Cortex of kidney (tissue), 1 donor: ENCODE measurements at places on chromosomes 2 and 18.
A peak's percentile ranks its signal among the peaks of the same experiment; 100 is the strongest.

GRCh38 chr2:37894047-37894446 is 31.0 kb upstream of the RMDN2 start:
- DNase-seq: no peak

- no peak for DNase-seq
These were observed 13.3 kb upstream of the RAB17 start for GRCh38 chr2:237603718-237604362.

- DNase-seq: no peak
These were observed 48.5 kb downstream of the SERPINB7 start for GRCh38 chr18:63823516-63824219.

- DNase-seq: no peak
These were observed 406.9 kb downstream of the LNPK start for GRCh38 chr2:175595139-175595538.

- DNase-seq: no peak
These were observed 140.1 kb downstream of the MAIP1 start for GRCh38 chr2:200095436-200095835.

- no peak for DNase-seq
These were observed 156.4 kb downstream of the COPS8 start for GRCh38 chr2:237242091-237242536.

- DNase-seq: no peak
These were observed 1.5 kb downstream of the EFR3B start for GRCh38 chr2:25043241-25043867.

DNA sequence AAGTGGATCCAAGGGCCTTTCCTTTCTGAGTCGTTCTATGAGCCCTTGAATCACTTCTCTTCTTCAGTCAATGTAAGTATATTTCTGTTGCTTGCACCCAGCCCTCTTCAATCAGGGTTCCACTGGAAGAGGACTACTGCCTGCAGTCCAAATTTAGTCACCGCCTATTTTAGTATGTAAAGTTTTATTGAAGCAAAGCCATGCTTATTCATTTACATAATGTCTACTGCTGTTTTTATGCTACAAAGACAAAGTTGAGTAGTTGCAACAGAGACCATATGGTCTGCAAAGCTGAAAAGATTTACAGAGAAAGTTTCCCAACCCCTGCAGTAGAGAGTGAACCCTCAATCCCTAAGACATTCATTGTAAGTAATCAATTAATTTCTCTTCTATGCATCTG is 332.5 kb upstream of the TNP1 start:
- DNase-seq: no peak

DNA sequence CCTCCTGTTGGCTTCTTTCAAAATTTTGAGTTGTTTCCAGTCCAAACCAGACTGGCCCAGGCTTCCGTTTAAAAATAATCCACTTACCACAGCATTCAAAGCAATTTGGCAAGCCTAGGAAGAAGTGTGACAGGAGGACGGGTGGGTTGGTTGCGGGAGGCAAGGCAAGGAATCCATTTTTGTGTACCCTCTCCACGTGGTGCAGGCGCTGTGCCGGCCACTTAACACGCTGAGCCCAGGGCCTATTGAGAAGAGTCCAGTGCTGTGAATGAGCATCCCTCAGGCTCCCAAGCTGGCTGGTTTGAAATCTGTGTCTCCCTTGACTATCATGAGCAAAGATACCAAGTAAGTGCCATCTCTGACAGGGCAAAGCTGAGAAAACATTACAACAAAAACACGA is 160.9 kb downstream of the NCKAP5 start:
- DNase-seq: no peak

DNA sequence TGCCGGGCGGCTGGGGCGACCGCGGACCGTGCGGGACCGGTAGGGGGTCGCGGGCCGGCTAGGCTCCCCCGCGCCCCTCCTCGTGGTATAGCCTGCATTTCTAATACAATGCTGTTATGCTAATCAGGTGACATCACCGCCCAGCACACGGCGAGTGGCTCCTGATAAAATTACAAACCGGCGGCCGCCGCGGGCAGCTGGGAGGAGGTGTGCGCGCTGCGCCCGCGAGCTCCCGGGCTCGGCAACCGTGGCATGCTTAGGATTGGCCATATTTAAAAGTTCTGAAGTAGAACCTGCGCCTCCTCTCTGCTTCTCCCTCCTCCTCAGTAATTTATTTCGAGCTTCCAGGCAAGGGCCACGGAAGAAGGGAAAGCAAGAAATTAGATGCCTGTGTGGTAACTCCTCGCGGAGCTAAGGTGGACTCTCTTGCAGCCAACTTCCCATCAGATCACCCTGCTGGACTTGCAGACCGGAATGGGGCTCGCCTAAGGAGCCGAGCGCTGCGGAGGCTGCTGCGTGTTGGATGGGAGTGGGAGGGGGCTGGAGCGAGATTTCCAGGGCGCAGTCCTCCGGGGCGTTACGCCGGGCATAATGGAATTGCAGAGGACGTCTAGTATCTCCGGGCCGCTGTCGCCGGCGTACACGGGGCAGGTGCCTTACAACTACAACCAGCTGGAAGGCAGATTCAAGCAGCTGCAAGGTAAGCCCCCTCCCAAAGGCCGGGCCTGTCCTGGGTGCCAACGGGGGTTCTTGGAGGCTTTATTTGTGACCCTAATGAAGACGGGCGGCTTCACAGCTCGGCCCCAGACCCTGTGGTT is 102.3 kb downstream of the SPTBN1 start:
- DNase-seq: no peak

- DNase-seq: no peak
These were observed 102.4 kb downstream of the ASB1 start for GRCh38 chr2:238528953-238529781.

GRCh38 chr2:65436169-65436823 is 3.9 kb upstream of the SPRED2 start:
- DNase-seq: peak; percentile 41

GRCh38 chr2:166653185-166653813 is 159.2 kb upstream of the SCN7A start:
- no peak for DNase-seq

DNA sequence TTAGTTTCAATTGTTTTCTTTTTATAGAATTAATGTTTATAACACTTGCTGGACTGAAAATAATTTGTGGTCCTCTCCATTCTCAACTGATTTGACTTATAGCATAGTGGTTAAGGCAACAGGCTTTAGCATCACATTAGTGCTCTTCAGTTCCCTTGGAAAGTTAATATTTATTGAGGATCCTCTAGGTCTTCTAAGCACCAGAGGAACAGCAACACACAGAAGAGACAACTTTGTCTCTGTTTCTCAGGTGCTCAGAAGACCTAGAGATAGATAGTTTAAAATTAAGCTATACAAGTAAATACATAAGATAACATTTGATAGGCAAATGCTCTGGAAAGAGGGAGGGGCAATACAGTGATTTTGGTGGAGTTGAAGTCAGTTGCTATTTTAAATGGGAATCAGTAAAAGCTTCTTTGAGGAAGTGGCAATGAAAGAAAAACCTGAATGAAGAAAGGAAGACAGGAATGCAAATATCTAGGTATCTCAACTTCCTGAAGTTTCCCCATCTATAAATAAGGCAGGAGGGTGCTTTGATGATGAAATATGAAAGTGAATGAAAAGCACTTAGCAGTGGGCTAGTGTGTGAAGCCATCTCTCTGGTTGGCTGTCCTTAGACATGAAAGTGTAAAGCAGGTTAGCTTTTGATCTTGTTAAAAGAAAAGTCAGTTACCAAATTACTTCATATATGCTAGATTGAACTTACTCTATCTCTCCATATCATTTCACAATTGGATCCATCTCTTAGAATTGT is 7.9 kb downstream of the NEUROD1 start:
- DNase-seq: no peak

GRCh38 chr2:209495855-209496585 is 72.2 kb downstream of the MAP2 start:
- DNase-seq: no peak

DNA sequence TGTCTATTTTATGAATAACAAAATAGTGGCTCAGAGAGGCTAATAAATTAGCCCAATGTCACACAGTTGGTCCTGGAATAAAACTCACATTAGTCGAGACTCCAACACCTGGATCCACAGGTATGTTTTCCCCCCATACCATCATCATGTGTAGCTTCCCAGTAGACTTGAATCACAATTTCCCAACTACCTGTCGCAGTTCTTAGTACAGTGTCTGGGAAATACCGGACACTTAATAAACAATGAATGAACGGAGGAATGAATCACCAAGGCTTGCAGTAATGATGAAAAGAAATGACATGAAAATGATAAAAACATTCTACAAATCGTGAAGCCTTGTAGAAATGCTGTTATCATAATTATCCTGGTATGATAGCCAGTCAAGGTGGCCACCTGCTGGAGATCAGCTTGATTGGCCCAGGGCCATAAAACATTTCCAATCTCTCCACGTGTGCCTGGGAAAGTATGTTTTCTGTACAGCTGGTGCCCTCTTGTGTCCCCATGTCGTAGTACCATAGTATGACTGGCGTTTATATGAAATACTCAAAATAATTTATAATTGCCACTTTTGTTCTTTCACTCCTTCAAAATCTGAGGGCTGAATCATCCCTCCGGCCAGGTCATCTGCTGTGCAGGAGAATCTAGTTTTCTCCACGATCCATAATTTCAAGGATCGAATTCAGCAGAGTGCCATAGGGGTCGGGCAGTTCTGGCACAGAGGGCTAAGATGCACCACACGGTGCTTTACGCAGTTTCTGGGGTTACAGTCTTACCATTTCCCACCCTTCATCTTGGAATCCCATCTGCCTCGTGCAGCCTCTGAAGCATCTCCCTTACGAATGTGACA is 95.4 kb downstream of the LAMA1 start:
- DNase-seq: no peak

GRCh38 chr2:73197579-73197978 is 4.8 kb upstream of the NOTO start:
- no peak for DNase-seq

DNA sequence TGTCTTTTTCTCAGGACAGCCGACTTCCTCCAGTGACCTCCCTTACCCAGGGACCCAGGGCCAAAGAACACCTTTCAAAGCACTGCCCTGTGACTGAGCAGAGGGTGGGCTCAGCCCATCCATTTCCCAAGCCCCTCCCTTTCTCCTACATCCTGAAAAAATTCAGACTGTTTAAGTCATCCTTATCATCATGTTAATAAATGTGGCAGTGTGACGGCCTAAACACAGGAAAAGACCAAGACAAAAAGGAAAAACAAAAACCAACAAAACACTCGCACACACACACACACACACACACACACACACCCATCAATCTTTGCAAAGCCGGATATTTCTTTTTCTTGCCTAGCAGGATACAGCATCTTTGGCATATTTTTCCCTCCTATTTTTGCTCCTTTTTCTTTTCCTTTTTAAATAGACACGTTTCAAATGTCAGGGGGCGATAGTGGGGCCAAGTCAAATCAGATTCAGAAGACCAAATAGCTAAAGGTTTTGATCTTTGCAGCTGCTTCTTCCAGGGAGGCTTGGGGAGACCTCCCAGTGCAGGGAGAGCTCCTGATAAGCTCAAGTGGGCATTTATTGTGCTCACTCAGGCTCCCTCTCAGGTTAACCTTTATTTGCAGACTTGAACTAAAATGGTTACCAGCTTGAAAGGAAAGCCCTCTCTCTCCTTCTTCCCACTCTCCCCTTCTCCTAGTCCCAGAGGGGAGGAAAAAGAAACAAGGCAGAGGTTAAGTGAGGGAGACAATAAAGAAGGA is 39.5 kb upstream of the NRP2 start:
- peak; percentile 10 for DNase-seq

- DNase-seq: no peak
These were observed at the start of gene GPR155 for GRCh38 chr2:174486563-174487107. Gene GPR155 (minus strand): TSS chr2:174487029. CDS start chr2:174481956, 5,073 bp downstream.

DNA sequence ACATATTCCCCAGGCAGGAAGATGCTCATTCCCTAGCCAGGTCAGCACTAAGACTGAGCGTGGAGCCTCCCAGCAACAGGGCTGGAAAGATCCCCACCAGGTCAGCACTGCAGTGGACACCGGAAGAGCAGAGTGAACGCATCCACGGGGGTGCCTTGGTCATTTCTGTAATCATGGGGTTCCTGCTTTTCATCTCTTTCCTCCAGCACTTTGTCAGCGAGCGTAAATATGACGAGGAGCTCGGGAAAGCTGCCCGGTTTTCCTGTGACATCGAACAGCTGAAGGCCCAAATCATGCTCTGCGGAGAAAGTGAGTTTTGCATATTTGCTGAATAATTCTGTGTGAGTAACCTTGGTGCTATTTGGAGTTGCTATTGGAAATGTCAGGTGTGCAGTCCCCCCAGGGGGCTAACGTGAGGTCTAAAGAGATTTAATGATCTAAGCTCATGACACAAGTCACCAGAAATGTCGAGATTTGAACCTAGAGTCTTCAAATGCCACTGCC is 40.1 kb downstream of the KCTD18 start:
- DNase-seq: no peak

- no peak for DNase-seq
These were observed 83.0 kb upstream of the CTDP1 start for GRCh38 chr18:79596446-79597175.

GRCh38 chr2:4635289-4635688 is 931.9 kb downstream of the DCDC2C start:
- no peak for DNase-seq

GRCh38 chr2:27182346-27182745 is 29.5 kb upstream of the ATRAID start:
- DNase-seq: no peak

DNA sequence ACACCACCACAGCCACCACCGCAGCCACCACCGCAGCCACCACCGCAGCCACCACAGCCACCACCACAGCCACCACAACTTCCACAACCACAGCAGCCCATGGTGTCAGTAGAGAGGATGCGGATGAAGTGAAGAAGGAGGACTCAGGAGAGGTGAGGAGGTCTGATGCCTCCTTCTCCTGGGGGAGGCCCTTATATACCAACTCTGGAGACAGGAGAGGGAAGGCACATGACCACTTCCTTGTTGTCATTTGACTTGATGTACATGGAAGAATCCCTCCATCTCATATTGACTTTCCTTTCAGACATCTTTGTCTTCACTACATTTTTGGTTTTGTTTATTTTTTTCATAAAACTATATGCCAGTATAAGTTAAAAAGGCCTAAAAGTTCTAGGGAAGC is at the start of gene SCYGR3:
TSS of gene SCYGR3 (minus strand) at position 101 of the 400 bp plus-strand sequence. CDS start at position 101, 0 bp downstream.
- no peak for DNase-seq

GRCh38 chr2:26764078-26764887 is at the start of gene SLC35F6:
Gene SLC35F6 (plus strand): TSS chr2:26764284. CDS start chr2:26764350, 66 bp downstream.
- DNase-seq: peak; percentile 55

DNA sequence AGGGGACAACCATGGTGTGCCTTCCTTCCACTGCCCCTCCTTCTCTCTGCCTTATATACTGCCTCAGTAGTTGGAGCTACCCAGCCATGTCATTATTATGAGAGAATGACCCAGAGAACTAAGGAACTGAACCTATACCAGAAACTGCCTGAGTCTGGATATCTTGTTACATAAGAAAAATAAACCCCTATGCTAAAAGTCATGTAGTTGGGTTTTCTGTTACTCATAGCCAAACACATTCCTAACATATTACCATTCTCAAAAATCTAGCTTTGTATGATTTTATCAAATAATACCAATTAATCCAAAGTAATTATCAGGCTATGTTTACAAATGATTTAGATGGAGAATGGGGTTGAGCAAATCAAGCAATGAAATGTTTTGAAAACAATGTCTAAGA is 15.0 kb upstream of the KLF7 start:
- no peak for DNase-seq

- no peak for DNase-seq
These were observed 575.4 kb downstream of the ARHGAP15 start for GRCh38 chr2:143704451-143705106.
